Stimulated activated CD4-positive, alpha-beta T cell treated with anti-CD3 and anti-CD28 coated beads, Interleukin-15, amount 100 ng/mL, for 1 hour (primary cell): ENCODE measurements at places on chromosomes 6 and 20.

- no peak for DNase-seq
Observed at GRCh38 chr6:32816746-32817204, at the start of gene HLA-DOB. Gene HLA-DOB, minus strand, starts transcription at chr6:32817002. Its CDS starts 51 bp downstream, at chr6:32816951.

GRCh38 chr6:52293067-52293466 lies 8.5 kb upstream of the MCM3 start:
- DNase-seq, result no peak

GRCh38 chr6:108969776-108970175 lies 121.6 kb downstream of the ARMC2 start:
- DNase-seq, result no peak

- DNase-seq, result no peak
Observed at GRCh38 chr6:50849796-50850180, 31.1 kb downstream of the TFAP2B start.

- DNase-seq, result no peak
Observed at GRCh38 chr6:111972745-111973117, 81.2 kb upstream of the CCN6 start.

GRCh38 chr6:10633216-10633615 lies 61.2 kb downstream of the C6orf52 start:
- DNase-seq, result no peak

- DNase-seq, result no peak
Observed at GRCh38 chr6:98992535-98992934, 44.8 kb upstream of the FBXL4 start.

GRCh38 chr20:17262786-17263185 lies 35.9 kb downstream of the PCSK2 start:
- no peak for DNase-seq

DNA sequence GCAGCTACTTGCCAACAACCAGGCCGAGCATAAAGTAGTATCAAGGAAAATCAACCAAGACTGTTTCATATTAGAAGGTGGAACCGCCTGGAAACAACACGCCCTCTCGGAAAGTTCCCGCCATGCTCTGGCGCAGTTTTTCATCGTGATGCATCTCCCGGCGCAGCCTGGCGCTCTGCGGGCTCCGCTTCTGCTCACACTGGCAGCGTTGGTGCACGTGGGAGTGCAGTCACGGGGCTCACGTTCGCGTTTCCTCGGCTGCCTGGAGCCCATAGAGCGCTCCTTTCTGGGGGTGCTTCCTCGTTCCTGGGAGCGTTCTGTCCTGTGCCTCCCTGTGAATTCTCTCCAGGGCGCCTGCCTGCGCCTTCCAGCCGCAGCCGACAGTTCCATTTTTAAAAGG lies 227.3 kb downstream of the TBXT start:
- DNase-seq, result no peak

DNA sequence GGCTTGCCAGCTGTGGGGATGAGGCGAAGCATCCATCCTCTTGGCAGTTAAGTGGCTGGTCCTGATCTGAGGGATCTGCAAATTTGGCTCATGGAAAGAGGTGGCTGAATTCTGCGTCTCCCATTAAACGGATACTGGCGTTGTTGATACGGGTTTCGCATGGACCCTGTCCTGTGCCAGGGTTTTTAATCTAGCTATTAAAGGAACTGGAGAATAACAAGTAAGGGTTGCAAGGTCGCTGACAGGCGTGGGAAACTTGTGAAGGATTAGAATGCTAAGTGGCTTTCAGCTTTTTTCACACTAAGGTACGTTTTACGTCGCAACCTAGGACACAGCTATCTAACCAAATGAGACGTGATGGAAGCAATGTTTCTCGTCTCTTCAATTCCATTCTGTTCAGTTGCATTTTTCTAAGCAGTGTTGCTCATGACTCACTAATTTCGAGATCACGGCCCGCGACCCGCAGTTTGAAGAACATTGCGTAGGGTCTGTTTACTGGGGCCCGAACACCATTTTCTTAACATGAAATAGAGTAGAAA lies 852 bp downstream of the GMNN start:
- DNase-seq, result no peak

DNA sequence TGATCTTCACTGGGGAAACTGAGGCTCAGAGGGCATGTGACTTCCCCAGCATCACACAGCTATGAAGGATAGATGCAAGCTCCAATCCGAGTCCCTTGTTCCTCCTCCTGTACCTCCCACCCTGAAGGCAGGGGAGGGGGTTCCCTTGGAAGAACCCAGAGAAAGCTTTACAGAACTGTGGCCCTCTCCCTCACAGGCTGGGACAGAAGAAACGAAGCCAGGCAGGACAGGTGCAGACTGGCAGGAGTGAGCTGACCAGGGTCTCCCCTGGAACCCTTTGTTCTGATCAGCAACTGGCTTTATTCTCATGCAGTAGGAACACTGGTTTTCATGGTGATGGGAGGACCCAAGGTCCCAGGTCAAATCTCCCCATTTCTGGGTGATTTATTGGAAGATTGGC lies 90.2 kb downstream of the TMEM242 start:
- DNase-seq, result no peak

GRCh38 chr6:129875610-129876520 lies 14.8 kb upstream of the TMEM244 start:
- no peak for DNase-seq

GRCh38 chr20:53050338-53050737 lies 78.2 kb downstream of the TSHZ2 start:
- no peak for DNase-seq

GRCh38 chr20:38387953-38388352 lies 41.7 kb downstream of the LBP start:
- DNase-seq, result no peak

GRCh38 chr20:39263076-39263475 lies 300.9 kb downstream of the DHX35 start:
- DNase-seq, result no peak

GRCh38 chr6:69732640-69733039 lies 64.2 kb downstream of the LMBRD1 start:
- no peak for DNase-seq

DNA sequence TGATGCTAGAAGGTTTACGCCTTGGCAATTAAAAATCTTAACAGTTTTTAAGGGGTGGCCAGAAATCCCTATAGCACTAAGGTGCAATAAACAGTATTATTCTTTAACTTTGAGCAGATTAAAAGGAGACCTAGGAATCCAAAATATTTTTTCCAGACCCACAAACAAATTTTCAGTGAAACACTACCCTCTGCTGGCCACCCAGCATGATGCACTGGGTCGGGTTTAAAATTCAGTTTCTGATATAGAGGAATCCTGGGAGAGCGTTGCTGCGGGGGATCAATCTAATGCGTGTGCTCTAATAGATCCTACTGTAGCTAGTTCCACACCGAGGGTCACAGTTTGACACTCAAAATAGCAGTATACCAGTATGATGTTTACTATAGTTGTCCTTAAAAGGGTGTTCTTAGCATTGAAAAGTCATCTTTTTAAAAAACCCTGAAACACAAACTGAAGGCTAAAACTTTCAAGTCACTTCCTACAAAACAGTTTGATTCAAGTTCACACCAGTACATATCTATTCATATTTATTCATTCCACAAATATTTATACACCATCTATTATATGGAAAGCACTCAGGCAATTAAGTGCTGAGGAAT lies 10.2 kb downstream of the UBE3D start:
- DNase-seq, result no peak

DNA sequence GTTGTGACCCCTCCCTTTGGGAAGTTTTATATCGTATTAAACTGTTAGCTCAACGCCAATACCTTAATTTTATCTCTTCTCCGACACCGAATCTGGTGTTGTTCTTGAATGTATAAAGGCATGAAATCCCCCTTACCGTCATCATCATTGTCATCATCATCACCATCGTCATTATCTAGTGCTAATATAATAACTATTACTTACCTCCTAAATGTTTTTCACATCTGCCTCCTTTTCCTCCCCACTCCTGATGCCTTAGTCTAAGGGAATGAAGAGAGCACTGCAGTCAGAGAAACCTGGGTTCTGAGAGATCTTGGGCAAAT lies 677 bp upstream of the ZBTB24 start:
- no peak for DNase-seq

GRCh38 chr6:124655866-124656265 lies 306.4 kb upstream of the RNF217 start:
- no peak for DNase-seq

- no peak for DNase-seq
Observed at GRCh38 chr6:14831937-14832336, 413.9 kb upstream of the JARID2 start.

- DNase-seq, result no peak
Observed at GRCh38 chr20:47718398-47718797, 66.9 kb downstream of the SULF2 start.

DNA sequence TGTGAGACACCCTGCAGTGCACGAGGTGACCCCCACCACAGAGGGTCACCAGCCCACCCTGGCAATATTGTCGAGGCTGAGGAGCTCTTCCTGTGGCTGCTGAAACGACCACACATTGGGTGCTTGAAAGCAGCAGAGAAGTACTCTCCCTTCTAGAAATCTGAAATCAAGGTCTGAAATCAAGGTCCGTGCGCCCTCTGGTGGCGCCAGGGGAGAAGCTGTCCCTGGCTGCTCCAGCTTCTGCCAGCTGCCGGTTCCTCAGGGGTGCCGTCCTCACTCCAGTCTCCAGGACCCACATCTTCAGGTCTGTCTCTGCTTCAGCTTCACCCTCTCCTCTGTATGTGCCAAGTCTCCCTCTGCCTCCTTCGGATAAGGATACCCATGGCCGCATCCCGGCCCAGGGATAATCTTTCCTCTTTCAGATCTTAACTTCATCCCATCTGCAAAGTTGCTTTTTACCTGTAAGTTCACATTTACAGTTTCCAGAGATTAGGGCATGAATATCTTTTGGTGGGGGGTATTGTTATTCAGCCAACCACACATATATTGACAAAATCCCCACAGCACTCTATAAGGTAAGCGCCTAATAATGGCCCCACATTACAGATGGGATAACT lies 108.3 kb upstream of the PHACTR3 start:
- DNase-seq, result peak; percentile 55

DNA sequence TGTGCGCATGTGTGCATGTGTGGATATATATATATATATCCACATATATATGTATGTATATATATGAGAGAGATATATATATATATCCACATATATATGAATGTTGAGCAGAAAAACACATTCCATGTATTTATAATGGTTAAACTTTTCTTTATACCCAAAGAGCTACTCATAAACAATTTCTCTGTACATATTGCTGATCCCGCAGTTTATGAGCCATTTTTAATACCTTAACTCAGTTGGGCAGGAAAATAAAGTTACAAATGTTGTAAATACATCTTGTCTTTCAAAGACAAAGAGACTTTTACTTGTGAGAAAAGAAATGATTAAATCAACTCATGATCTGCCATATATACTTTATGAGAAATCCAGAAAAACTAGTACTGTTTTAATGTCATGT lies 18.1 kb upstream of the EPHA7 start:
- DNase-seq, result no peak

GRCh38 chr6:142633317-142633716 lies 311.7 kb downstream of the HIVEP2 start:
- no peak for DNase-seq

DNA sequence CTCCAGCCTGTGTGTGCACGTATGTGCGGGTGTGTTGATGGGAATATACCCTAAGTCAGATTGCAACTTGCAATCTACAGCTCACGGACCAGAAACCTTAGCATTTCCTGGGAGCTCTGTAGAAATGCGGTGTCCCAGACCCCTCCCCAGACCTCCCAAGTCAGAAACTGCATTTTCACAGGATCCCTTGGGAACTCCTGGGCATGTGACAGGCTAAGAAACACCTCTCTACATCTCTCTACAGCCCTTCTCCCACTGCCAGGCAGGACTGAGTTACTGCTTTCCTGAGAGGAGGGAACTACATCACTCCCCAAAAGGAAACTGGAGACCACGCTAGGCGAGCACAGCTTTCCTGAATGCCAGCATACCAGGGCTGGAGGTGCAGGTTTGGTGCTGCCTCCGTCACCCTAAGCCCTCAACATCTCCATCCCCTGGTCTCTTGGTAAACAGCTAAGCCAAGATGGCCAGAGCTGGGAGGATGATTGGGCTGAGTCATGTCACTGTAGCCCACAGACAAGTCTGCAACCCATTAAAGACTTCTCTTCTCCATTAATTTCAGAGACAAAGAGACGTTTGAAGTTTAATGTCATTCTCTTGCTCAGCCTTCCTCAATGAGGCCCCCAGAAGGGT lies 194.4 kb downstream of the BMP7 start:
- no peak for DNase-seq

- no peak for DNase-seq
Observed at GRCh38 chr6:53441035-53441493, 92.3 kb upstream of the ELOVL5 start.

GRCh38 chr6:144710207-144710606 lies 425.1 kb downstream of the UTRN start:
- DNase-seq, result no peak

- no peak for DNase-seq
Observed at GRCh38 chr6:80173411-80173810, 66.9 kb downstream of the BCKDHB start.

DNA sequence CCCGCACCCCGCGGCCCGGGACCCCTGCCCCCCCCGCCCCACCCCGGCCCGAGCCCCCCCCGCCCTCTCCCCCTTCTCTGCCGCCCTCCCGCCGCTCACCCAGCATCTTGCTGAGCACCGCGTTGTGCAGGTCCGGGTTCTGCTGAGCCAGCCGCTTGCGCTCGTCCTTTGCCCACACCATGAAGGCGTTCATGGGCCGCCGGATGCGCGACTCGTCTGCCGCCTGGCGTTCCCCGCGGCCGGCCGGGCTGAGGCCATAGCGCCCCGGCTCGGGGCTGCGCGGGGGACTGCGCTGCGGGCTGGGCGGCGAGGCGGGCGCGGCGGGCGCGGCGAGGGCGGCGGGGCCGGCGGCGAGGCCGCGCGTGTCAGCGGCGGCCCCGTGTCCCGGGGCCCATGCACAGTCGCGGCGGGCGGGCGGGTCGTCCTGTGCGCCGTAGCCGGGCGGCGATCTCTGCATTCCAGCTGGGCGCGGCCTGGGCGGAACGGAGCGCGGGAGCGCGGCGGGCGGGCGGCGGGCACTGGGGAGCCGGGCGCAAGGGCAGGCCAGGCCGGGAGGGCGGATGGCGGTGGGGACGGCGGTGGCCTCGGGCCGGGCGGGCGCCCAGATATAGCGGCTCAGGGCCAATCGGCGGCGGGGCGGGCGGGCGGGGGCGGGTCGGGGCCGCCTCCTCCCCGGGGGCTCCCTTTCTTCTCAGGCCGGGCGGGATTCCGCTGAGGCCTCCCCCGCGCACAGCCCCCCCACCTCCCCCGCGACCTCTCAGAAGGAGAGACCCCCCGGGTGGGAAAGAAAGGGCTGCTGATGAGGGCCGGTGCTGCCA lies at the start of gene SOX18:
TSS of gene SOX18 (minus strand) at position 580 of the 818 bp plus-strand sequence. CDS start at position 457, 123 bp downstream.
- DNase-seq, result no peak

DNA sequence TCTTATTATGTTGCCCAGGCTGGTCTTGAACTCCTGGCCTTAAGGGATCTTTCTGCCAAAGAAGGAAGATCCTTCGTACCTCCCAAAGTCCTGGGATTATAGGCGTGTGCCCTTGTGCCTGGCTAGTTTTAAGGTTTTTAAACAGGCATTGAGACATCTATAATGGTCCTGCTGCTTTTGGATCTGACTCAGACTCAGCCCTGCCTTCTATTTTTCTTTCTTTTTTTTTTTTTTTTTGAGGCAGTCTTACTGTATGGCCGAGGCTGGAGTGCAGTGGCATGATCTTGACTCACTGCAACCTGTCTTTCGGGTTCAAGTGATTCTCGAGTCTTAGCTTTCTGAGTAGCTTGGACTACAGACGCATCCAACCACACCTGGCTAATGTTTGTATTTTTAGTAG lies 73.7 kb downstream of the PHF20 start:
- no peak for DNase-seq
